ENCODE measurements at places on chromosomes 11 and 22.

DNA sequence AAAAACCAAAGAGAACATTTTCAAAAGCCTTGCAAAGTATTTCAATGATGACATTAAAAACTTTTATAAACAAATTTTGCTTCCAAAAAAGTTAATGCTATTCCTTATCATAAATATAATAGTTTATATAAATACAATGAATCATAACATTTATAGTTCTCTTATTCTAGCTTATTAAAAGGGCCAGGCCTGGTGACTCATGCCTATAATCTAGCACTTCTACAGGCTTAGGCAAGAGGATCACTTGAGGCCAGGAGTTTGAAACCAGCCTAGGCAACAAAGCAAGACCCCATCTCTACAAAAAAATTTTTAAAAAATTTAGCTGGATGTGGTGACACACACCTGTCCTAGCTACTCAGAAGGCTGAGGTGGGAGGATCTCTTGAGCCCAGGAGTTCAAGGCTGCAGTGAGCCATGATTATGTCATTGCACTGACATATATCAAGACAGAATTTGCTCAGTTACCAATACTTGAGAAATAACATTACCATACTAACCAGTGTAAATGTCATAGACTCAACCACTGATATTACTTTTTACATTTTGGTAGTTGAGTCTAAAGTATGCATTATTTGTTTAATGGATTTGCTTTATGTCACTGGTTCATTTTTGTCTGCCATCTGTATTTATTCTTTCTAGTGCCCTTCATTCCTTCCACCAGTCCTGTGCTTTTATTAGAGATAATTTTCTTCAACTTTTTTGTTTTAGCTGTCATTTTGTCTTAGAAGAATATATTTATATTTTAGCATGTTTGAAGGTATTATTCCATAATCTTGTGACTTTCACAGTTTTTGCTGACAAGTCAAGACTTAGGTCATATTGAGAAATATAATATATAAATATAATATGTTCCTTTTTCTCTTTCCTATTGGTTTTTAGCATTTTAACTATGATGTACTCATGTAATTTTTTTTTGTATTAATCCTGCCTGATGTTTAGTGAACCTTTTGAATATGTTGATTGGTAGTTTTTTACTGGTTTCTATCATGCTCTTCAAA, 56.2 kb downstream of the CYP2R1 start:
- DNase-seq: no peak

- DNase-seq: no peak
These were observed 3.3 kb downstream of the EPS8L2 start for GRCh38 chr11:709109-709997.

DNA sequence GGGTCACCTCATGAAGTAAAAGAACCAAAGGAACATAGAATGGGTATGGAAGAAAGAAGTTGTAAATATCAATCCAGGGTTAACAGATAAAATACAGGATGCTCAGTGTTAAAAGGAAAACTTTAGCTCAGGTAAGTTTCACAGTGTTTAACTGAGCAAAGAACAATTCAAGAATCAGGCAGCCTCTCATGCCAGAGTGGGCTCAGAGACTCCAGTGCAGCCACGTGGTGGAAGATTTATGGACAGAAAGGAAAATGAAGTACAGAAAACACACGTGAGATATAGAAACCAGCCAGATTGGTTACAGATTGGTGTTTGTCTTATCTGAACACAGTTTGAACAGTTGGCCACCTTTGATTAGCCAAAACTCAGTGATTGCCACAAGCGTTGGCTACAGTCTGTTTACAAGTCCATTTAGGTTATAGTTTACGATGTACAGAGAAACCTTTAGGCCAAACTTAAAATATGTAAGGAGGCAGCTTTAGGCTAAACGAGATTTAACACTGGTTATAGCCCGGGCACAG, 9.1 kb downstream of the AP5B1 start:
- no peak for DNase-seq

- no peak for DNase-seq
These were observed 1395.9 kb downstream of the BRD1 start for GRCh38 chr22:48431536-48432315.

GRCh38 chr11:103811870-103812455, 224.5 kb upstream of the DDI1 start:
- DNase-seq: no peak

GRCh38 chr11:61349189-61349751, 12.4 kb downstream of the CYB561A3 start:
- no peak for DNase-seq

GRCh38 chr11:94178331-94178730, 49.7 kb downstream of the PANX1 start:
- no peak for DNase-seq

DNA sequence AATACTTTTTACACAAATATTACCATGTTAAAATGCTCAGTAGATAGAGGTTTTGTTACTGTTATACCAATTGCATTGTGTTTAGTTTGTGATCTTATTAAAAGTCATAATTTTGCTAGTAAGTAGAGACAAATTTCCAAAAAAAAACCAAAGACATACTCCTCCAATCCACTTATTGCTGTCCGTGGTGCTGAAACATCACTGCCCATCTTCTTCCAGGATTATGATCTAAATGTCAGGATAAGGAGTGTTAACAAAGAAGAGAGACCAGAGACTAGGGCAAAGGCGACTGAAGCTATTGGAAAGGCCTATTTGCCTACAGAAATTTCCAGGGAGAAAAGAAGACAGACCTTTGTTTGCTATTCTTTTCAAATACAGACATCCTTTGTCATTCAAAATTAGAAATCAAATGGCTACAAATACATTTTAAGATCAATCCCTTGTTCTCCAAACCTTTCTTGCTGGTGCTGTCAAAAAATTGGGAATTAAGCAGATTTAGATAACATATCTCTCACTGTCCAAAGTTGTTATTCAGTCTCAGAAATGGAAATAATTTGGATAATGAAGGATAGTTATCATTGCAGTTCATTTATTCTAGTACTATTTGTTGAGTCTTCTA, 199.7 kb downstream of the C11orf91 start:
- DNase-seq: no peak

GRCh38 chr22:23218053-23218866, 38.0 kb downstream of the BCR start:
- DNase-seq: no peak

Measured in CD4-positive, alpha-beta T cell treated with Interleukin-17A for 4 hours (primary cell).